ENCODE measurements at places on chromosomes 6 and 20. TPM values are rescaled to one million over a fixed set of nuclear protein-coding genes. Genes with fewer than 3 reads are reported as not detected.

Gene THBS2
- 15.8 TPM for total RNA-seq

Gene PTK6
- total RNA-seq, result 0.16 TPM

Gene HNF4A
- not detected for total RNA-seq

Gene SLCO4A1
- 1.6 TPM for total RNA-seq

Gene UST
- total RNA-seq, result 48.5 TPM

Gene SIGLEC1
- total RNA-seq, result 0.16 TPM

DNA sequence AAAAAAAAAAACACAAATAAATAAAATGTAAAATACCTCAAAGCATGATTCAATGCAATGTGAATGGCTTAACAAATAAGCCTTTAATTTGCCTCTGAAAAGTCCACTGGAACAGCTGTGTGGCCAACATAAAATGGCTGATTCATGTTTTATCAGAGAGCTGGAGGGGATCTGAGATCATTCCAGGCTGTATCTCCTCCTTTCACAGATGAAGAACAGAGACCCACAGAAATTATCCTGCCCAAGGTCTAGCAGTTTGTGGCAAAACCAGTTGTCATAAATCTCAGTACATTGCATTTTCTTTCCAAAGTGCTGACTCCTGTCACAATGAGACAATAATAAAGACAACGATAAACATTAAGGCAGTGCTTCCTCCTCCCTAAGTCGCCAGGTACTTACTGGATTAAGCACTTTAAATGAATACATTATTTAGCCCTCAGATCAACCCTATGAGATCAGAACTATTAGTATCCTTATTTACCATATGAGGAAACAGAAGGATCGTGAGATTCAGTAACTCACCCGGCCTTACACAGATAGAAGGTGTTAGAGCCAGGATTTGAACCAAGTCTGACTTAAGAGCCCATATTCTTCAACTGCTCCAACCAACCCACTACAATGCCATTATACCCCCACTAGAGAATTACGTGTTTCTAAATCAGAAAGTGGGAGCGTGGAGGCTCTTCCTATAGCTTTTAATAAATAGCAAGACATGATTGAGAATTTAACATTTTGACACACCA, 118.3 kb downstream of the KIF13A start:
- DNase-seq, result no peak

DNA sequence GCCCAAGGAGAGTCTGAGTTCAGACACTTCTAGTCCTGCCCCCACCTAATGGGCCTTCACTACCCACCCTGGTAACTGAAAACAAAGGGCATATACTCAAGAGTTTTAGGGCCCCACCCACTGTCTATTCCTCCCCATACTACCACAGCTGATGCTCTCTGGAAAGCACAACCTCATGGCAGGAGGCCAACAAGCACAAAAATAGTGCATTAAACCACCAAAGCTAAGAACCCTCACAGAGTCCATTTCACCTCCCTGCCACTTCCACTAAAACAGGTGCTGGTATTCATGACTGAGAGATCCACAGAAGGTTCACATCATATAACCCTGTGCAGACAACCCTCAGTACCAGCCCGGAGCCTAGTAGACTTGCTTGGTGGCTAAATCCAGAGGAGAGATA, 132.1 kb upstream of the ADGRB3 start:
- DNase-seq, result no peak

GRCh38 chr6:153092082-153093013, 38.7 kb downstream of the RGS17 start:
- no peak for DNase-seq

- no peak for DNase-seq
These were observed 338 bp downstream of the E2F3 start for GRCh38 chr6:20402092-20402341.

GRCh38 chr6:14775528-14775927, 470.3 kb upstream of the JARID2 start:
- no peak for DNase-seq

DNA sequence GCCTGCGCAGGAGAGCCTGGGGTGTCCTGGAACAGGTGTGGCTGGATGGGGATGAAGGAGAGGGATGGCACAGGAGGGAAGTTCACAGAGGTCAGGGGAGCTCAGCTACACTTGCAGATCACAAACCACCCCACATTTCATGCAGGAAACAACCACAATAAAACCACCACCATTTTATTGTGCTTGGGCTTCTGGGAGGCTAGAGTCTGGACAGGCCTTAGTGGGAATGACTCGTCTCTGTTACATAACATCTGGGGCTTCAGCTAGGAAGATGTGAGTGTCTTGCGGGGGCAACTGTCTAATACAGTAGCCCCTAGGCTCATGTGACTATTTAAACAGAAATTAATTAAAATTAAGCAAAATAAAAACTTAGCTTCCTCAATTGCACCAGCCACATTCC, 33.4 kb downstream of the SNX5 start:
- no peak for DNase-seq

DNA sequence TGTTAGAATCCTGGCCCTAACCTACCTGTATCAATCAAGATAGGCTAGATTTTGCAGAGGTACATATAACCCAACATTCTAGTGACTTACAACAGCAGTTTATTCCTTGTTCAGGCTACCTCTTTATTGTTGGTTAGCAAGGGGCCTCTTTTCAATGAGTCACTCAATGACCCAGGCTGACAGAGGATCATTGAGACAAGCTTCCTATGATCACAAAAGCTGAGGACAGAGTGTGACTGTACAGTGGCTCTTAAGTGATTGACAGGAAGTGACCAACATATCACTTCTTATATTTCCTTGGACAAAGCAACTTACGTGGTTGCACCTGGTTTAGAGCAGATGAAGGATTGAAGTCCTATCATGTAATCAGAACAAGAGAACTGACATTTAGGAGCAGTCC, 740.9 kb downstream of the FRK start:
- no peak for DNase-seq

GRCh38 chr6:139416146-139416545, 41.7 kb upstream of the CITED2 start:
- no peak for DNase-seq

DNA sequence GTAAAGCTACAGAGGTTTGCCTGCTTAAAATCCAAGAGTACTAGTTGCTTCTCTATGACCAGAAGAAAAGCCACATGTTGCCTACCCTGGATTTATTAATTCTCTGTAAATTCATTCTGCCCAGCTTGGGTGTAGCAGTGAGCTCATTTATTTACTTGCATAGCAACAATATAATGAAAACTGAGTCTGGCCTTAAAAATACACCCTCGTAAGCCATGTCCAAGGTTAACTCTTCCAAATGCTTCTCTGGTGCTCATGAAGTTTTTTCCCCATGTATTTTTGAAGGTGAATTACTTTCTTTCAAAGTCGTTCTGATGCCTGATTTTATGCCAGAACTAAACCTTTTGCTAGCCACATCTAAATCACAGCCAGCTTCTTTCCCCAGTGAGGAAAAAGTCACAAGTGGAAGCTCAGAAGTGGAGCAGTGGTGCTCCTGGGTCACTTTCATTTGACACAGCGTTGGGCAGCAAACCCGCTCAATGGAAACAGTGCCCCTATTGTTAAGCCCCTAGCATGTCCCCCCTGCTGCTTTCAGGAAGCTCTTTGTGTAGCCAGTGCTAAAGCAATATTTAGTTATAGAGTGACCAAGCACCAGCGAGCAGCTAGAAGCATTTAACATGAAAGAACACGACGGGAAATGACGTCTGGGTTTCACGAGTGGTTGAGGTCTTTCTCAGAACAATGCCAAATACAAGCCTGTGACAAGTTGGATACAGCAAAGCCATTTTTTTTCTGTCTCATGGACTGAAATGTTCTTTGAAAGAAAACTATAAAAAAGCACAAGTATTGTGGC, 29.8 kb downstream of the NEDD9 start:
- DNase-seq, result peak; percentile 17

- DNase-seq, result no peak
These were observed 66.5 kb upstream of the SLC35F1 start for GRCh38 chr6:117840541-117840983.

- DNase-seq, result no peak
These were observed 23.9 kb upstream of the E2F3 start for GRCh38 chr6:20377623-20378265.

Data from occipital lobe (tissue), 3 donors.